ENCODE measurements at places on chromosomes 7 and 10.

- DNase-seq, result no peak
Measured at GRCh38 chr10:123784216-123784615, 107.4 kb downstream of the CPXM2 start.

DNA sequence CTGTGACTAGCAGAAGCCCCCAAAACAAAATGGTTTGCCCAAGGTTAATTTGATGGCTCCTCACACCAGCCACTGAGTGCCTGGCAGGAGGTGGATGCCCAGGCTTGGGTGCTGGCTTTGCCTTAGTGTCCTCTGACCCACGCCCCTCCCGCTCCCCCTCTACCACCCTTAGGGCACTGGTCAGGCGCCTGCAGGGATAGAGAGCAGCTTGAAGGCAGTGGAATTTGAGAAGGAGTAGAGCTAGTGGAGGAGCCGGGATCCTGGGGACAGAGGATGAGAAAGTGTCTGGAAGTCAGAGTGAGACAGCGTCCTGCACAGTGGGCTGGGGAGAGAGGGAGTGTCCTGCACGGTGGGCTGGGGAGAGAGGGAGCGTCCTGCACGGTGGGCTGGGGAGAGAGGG lies 139.4 kb downstream of the DNAJB6 start:
- DNase-seq, result peak; percentile 24

GRCh38 chr10:21495002-21495751 lies 30.3 kb downstream of the SKIDA1 start:
- DNase-seq, result no peak

- DNase-seq, result peak; percentile 19
Measured at GRCh38 chr7:41339913-41340676, 362.8 kb downstream of the INHBA start.

DNA sequence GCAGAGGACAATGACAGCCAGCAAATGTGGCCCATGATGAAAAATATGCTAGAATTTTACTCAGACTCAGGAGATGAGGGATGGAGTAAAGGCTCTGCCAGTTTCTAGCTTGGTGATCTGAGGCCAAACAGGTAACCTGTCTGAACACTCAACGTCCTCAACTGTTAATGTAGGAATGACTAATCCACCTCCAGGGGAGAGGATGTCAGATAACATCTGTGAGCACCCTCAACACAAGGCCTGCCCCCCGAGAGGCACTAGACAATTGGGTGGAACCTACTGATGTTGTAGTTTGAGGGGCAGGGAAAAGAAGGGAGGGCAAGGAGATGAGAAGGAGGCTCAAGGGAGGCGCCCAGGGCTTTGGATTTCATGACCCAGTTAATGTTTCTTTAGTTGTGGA lies 445.1 kb downstream of the PLXNA4 start:
- no peak for DNase-seq

- no peak for DNase-seq
Measured at GRCh38 chr7:88307412-88307811, 718 bp upstream of the STEAP4 start.

GRCh38 chr10:22622242-22622806 lies 92.1 kb downstream of the PIP4K2A start:
- DNase-seq, result peak; percentile 30

GRCh38 chr7:1857487-1858421 lies 187.7 kb downstream of the ELFN1 start:
- peak; percentile 51 for DNase-seq

DNA sequence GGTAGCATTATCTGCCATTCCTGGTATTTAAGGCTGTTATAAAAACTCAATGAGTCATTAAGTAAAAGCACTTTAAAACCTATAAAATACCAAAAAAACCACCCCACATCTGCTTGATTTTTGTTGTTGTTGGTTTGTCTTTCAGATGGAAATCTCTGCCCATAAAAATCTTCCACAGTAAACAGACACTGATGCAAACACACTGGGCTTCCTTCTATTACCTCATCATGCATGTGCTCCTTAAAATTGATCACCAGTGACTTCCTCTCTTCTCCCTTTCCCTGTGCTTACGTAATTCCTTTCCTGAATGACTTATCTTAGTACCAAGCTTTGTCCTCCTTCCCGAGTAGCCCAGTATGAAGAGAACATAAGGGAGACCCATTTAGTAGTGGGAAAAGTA lies 167.2 kb downstream of the EVX1 start:
- DNase-seq, result no peak

- no peak for DNase-seq
Measured at GRCh38 chr7:94178230-94178629, 174.1 kb upstream of the BET1 start.

GRCh38 chr10:130630135-130630534 lies 493.9 kb downstream of the GLRX3 start:
- no peak for DNase-seq

- DNase-seq, result no peak
Measured at GRCh38 chr7:124722292-124722691, 43.3 kb downstream of the GPR37 start.

DNA sequence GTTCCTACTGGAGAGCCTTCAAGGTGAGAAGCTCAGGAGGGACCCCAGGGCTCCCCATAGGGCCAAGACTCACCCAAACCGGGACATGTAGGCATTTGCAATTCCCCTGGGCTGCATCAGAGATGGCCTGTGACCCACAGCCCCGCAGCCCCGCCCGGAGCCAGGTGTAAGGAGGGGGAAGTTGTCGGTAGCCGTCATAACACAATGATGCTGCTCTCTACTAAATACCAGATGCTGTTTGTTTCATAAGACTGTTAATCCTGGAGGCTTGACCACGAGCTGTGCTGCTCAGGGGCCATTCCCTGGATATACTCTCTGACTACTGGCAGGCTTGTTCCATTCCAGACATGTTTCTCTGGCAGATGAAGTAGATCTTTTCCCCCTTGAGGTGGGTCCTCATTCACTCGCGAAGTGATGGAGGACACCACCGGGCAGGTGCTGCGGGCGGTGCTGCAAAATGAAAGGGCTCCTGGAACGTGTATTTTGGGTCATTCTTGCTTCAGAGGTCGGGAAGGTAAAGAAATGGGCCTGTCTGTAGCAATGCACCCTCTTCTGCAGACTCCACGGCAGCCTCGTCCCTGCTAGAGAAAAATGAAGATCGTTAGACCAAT lies 61.1 kb downstream of the MKI67 start:
- no peak for DNase-seq

GRCh38 chr7:129825209-129825970 lies 127.4 kb downstream of the UBE2H start:
- peak; percentile 92 for DNase-seq

GRCh38 chr7:71766016-71766415 lies 634.1 kb downstream of the GALNT17 start:
- DNase-seq, result no peak

All from right lobe of liver (tissue), 6 donors.